Anterior cingulate cortex (tissue), 58 donors: ENCODE measurements at places on chromosomes 5 and 9.
A peak's percentile ranks its signal among the peaks of the same experiment; 100 is the strongest.

DNA sequence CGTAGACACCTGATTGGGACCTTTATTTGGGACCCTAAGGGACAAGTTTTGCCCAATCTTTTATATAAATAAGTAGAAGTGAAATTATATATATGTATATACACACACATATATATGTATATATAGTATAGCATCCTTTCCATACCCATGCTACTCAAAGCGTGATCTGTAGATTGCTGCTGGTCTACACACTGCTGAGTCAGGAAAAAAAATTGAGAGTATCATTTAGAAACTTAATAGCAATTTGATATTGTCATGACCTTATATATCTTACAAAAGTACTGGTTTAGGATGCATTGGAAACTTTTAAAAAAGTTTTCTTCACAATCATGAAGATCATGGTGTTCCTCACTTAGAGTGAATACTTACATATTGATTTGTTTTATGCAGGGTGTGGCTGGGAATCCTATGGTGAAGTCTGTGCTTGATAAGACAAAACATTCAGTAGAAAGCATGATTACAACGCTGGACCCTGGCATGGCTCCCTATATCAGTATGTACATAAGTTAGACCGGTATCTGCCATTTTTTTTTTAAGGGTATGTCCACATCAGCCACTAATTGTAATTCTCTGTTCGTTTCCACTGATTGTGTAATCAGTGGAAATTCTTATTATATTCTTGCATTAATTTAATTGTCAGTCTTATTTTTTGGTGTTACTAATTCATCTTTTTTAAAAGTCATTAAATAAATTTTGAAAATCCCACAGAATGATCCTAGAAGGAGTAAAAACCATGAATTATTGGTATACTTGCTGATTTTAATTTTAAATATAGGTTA lies 12.7 kb downstream of the PRRC1 start:
- no peak for DNase-seq

DNA sequence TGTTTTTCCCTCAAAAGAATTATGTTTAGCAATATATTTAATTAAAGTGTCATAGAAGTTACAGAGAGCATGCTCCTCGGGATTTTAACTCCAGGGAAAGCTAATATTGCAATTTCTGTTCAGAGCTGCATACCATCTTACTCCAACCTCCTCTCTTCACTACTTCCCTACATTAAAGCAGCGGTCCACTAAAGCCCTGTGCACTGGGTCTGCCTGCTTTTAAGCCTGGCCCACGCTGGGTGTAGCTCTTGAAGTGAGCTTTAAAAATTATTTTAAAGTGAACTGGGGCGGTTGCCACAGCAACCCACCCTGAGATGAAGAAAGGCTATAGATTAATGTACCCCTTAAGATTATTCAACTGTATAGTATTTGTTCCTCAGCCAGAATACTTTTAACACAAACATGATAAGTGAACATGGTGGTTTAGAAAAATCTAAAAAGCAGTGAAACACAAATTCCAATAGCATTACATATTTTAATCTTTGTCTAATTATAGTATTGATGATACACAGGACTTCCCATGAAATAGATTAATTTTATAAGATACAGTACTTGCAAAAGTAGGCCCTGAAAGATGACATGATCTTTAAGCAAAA lies 3.9 kb upstream of the MEF2C start:
- no peak for DNase-seq

GRCh38 chr5:81754621-81755020 lies 3.7 kb upstream of the SSBP2 start:
- no peak for DNase-seq

- no peak for DNase-seq
Observed at GRCh38 chr5:5979377-5979760, 399.0 kb downstream of the MED10 start.

- DNase-seq: no peak
Observed at GRCh38 chr5:68011801-68012200, 203.8 kb upstream of the PIK3R1 start.

DNA sequence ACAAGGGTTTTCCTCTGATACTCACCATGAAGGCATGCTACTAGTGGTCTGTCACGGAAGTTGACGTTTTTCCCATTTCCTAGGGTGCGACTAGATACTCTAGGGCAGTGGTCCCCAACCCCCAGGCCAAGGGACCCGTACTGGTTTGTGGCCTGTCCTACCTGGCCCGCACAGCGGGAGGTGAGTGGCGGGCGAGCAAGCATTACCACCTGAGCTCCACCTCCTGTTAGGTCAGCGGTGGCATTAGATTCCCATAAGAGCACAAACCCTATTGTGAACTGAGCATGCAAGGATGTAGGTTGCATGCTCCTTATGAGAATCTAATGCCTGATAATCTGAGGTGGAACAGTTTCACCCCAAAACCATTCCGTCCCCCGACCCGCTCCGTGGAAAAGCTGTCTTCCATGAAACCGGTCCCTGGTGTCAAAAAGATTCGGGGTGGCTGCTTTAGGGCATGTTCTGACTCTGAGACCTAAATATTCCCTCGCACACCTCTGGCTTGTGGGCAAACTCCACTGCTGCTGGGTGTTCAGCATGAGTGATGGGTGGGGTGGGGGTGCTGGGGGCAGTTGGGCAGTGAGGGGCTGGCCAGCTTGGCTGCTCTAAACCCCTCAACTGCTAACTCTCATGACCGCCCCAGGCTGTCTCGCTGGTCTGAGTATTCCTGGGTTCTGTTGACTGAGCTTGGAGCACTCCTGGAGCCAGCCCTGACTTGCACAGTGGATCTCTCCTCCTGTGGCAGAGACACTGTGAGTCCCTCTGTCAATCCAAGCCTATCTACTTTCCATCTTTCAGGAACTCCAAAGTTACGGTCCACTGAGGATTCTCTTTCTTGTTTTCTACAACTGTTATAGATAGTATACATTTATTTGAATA lies 78.3 kb upstream of the NEK6 start:
- DNase-seq: no peak

DNA sequence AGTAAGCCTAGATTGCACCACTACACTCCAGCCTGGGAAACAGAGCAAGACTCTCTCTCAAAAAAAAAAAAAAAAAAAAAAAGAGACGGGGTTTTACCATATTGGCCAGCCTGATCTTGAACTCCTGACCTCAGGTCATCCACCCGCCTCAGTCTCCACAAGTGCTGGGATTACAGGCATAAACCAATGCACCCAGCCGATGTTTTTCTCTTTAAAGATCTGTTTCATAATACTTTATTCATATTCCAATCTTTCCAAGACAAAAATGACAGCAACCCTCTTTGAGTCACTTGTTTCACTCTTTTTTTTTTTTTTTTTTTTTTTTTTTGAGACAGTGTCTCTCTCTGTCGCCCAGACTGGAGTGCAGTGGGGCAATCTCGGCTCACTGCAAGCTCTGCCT lies 13.6 kb upstream of the LMNB1 start:
- DNase-seq: no peak

- no peak for DNase-seq
Observed at GRCh38 chr5:179217356-179217755, 127.9 kb downstream of the ADAMTS2 start.

DNA sequence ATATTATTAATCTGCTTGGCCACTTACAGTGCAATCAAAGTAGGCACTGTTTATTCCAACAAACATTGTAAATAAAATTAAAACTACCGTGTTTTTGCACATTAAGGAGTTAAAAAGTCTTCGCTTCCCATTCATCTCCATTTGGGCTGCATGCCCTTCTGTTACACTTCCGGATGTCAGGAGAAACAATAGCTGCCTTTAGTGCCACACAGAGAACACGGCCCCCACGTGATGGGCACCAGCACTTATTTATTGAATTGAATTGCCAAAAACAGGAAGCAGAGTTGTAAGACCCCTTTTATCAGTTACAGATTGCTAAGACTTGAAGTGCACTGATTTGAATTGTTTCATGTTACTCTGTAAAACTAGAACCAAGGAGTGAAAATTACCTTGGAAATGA lies 80.4 kb downstream of the LHFPL2 start:
- DNase-seq: peak; percentile 30

DNA sequence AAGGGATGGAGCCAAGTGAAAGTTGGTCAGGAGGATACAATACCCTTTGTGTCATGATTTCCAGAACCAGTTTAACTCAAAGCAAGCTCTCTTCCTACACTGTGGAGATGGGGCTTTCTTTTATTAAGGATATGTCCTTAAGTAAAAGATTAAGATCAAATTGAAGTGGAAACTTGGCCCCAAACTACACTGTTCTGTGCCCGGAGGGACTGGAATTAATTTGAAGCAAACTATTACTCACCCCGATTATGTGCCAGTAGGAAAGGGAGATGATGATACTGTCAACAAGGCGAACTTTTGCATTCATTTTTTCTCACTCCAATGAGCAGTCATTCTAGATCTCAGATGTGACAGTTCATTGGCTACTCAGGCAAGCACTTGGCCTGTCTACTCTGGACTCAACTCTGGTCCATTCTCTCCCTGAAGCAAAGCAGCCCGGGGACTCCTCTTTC lies 186.7 kb downstream of the NTRK2 start:
- no peak for DNase-seq

DNA sequence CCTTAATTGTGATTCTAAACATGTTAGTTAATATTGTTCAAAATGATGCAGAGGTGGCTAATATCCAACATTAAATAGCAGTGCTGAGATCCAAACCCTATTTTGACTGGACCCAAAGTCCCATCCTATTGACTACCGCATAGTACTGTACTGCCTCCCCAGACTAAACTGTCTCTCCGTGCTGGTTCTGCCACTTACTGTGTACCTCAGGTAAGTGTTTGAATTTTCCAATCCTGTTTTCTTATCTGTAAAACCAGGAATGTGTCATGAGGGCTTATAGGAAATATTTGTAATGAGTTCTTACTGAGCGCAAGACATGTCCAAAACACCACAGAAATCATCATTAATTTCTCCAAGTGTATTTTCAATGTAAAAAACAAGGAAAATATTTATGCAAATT lies 209.2 kb upstream of the CD180 start:
- DNase-seq: no peak

DNA sequence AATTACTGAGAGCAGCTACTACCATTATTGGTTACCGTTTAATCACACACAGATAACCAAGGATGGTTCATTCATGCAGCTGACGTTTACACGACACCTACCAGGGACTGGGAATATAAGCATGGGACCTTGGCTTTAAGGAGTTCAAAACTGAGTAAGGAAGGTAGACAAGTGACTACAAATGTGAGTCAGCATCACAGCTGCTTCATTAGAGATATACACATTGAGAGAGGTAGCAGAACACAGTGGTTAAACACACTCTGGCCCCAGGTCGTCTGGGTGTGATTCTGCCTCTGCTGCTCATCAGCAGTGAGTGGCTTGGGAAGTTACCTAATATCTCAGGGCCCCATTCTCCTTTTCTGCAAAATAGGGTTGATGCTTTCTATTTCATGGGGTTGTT lies 268.6 kb downstream of the NR3C1 start:
- no peak for DNase-seq
